GM23248 (cell line): ENCODE measurements at places on chromosomes 4 and X. TPM values are rescaled to one million over a fixed set of nuclear protein-coding genes. Genes with fewer than 3 reads are reported as not detected.

NXT2 gene
- total RNA-seq = 9.5 and 11.5 TPM in 2 replicates

CDKN2AIP gene
- 18.7 and 20.4 TPM in 2 replicates for total RNA-seq

FGFRL1 gene
- 58.7 and 64.9 TPM in 2 replicates for total RNA-seq

SHROOM3 gene
- 44.6 and 50.7 TPM in 2 replicates for total RNA-seq

ZNF275 gene
- 11.5 and 12.0 TPM in 2 replicates for total RNA-seq

RENBP gene
- total RNA-seq = 0.11 TPM in 1 of 2 replicates, not detected in the other

BMP3 gene
- total RNA-seq = under 0.01 and 0.11 TPM in 2 replicates

ITM2A gene
- total RNA-seq = not detected in 2 replicates

TRIML1 gene
- not detected in 2 replicates for total RNA-seq

ZNF141 gene
- total RNA-seq = 6.7 and 7.6 TPM in 2 replicates

PLAC1 gene
- total RNA-seq = 0.63 TPM in 1 of 2 replicates, not detected in the other

PAGE2B gene
- not detected in 2 replicates for total RNA-seq

VCX3B gene
- total RNA-seq = not detected in 2 replicates

CXCL1 gene
- total RNA-seq = 12.9 and 14.8 TPM in 2 replicates

MAGEB2 gene
- total RNA-seq = not detected in 2 replicates

DKK2 gene
- 4.3 and 8.2 TPM in 2 replicates for total RNA-seq

BMPR1B gene
- 0.76 TPM in 2 replicates for total RNA-seq

PNMA5 gene
- total RNA-seq = not detected in 2 replicates

ABLIM2 gene
- total RNA-seq = not detected in 2 replicates

PSAPL1 gene
- total RNA-seq = not detected in 2 replicates

ANOS1 gene
- not detected in 2 replicates for total RNA-seq

NAA15 gene
- total RNA-seq = 29.2 and 30.1 TPM in 2 replicates

ZBTB49 gene
- 2.9 and 3.9 TPM in 2 replicates for total RNA-seq

POLN gene
- total RNA-seq = 1.8 and 3.9 TPM in 2 replicates

ZNF157 gene
- total RNA-seq = not detected in 2 replicates

ASMT gene
- total RNA-seq = not detected in 2 replicates

PNMA6F gene
- total RNA-seq = not detected in 2 replicates

HERC5 gene
- total RNA-seq = 0.32 TPM in 1 of 2 replicates, not detected in the other

GIMD1 gene
- not detected in 2 replicates for total RNA-seq
